ENCODE measurements at places on chromosomes 7 and 10.

DNA sequence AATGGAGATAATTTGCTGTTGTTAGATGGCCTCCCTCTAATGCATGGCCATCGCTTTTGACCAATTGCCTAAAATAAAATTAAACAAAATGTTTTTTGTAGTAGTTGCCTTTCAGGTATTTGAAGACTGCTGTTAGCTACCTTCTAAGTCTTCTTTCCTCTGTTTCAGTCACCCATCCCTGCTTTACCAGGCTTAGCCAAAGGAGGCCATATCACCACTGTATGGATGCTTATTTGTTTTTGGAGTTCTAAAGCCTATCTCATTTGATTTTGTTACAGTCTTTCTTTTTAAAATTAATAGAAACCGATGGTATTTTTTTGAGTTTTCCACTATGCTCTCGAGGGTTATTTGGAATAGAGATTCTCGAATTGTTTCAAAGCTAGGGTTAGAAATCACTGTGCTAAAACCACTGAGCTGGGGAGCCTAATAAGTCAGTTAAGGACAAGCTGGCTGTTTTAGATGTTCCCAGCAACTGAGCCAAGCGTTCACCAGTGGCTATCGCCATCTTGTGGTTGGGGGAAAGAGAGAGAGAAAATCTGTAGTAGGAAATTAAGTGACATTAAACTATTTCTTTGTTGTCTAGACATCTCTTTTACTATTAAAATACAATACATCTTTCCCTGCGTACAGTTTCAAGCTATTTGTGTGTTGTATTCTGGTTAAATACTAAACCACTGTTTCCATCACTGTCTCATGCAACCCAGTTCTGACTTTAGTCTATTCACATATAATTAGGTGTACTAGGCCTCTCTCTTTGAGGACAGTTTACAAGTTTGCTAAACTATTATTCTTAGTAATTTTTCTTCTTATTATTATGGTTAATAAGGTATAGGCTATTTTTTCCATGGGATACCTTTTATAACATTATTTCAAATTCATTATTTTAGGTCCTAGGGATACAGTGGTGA lies 52.2 kb downstream of the GPR158 start:
- no peak for DNase-seq

DNA sequence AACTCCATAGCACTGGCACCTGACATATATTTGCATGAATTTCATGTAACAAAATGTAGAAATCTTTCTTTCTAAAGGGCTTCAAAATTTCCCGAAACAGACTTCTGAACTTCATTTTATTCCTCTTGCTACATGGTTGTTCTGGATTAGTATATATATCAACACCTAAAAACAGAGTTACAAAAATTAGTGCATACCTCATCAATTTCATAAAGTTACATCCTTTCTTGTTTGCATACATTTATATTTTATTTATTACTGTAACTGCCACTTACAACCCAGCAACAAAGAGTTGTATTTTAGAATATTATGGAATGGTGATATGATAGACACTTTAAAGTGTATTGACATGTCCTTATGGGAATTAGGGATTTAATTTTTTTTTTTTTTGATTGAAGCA lies 2.0 kb upstream of the ITGB8 start:
- DNase-seq, result no peak

DNA sequence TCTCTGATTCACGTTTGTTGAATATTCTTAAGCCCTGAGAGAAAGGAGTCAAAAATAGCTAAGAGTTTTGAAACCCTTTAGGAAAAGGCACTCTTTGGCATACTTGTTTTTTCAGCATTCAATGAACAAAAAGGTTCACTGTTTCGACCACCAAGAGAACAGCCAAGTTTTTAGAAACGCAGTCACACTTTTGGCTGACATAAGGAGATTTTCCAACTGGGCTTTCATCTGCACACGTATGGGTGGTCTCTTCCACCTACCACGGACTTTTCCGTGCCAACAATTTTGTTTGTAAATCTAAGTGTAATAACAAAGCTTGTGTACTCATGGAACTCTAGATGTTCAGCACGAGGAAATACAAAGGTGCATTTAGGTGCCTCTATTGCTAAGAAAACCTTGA lies 270.3 kb downstream of the WDR11 start:
- no peak for DNase-seq

DNA sequence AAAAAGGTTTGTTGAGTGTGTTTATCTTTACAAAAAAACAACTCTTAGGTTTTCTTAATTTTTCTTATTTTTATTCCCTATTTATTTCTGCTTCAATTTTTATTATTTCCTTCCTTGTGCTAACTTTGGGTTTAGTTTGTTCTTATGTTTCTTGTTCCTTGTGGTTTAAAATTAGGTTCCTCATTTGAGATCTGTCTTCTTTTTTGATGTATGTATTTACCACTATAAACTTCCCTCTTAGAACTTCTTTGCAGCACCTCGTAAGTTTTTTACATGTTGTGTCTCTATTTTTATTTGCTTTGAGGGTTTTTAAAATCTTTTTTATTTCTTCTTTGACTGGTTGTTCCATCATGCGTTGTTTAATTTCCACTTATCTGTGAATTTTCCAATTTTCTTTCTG lies 1217.1 kb upstream of the CELF2 start:
- DNase-seq, result no peak

GRCh38 chr7:52940481-52940880 lies 95.0 kb upstream of the POM121L12 start:
- no peak for DNase-seq

DNA sequence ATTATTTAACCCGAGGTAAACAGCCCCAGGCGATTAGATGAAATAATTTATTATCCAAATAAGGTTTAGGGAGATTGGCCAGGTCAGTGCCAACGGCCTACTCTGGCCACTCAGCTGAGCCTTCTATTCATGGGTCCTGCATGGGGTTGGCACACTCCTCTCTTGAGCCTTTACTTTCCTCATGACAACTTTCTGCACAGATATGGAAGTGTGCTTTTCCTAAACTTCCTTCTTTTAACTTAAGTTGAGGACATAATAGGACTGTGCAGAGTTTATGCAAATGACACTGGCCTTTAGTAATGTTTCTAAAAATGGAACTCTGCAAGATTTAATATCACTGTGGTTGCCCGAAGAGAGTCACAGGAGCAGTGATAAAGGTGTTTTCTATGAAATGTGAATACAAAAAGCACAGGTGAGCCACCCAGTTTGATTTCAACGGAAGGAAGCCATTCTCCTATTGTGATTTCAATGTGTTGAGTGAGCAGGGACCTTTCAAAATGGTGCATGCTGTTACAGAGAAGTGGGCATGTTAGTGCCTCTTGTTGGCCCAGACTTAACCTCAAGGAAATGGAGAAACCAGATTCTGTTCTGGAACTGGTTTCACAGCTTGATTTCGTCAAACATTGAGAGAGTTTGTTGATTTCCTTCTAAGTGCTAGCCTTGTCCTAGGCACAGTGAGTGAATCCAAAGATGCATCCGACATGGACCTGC lies 55.7 kb downstream of the LYZL2 start:
- DNase-seq, result no peak

GRCh38 chr7:20220921-20221547 lies 3.9 kb upstream of the MACC1 start:
- DNase-seq, result no peak

GRCh38 chr7:98177553-98177952 lies 33.7 kb upstream of the BHLHA15 start:
- DNase-seq, result no peak

- DNase-seq, result no peak
These were observed 716.2 kb downstream of the NXPH1 start for GRCh38 chr7:9149499-9150082.

All from 8988T (cell line).